ENCODE measurements at places on chromosomes 16 and 17.

GRCh38 chr17:58085039-58085715 lies 2.0 kb downstream of the DYNLL2 start:
- no peak for DNase-seq

DNA sequence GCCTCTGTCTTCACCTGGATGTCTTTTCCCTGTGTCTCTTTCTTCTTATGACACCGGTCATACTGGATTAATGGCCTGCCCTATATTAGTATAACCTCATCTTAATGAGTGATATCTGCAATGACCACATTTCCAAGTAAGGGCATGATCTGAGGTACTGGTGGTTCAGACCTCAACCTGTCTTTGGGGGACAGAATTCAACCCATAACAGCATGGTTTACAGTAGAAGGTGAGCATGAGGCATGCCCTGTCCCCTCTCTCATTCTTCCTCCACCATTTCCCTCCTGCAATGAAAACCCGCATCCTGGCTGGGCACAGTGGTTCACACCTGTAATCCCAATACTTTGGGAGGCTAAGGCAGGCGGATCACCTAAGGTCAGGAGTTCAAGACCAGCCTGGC lies 2.8 kb upstream of the RAB37 start:
- no peak for DNase-seq

DNA sequence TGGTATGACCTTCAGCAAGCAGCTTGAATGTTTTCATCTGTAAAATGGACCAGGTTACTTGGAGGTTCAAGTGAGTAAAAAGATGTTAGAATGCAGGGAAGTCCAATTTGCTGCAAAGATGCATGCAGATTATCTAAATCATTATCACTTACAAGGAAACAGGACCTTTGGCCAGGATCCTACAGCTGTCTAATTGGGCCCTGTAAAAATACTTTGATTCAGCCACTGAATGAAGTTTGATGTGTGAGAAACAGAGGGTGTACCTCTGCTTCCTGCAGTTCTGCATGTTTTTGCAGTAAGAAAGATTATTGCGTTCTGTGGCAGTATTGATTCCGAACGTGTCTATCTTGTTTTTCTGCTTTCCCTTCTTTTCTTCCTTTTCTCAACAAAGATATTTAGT lies 10.2 kb downstream of the CDH13 start:
- no peak for DNase-seq

DNA sequence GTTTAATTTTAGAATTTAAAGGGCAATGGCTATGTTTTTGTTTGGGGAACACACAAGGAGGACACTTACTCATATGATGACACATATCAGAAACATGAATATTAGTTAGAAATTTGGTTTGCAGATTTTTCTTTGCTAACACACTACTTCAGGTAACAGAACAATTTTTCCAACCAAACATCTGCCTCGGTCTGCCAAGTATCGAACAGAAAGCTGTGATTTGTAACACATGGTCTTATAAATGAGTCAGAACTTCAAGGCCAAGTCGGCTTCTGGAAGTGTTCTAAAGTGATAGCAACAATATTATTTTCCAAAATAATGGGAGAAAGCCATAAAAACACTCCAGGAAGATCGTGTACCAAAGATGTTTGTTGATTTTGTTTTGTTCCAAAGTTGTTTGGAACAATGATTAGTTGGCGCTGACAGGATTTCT lies 75.9 kb upstream of the PMFBP1 start:
- DNase-seq, result no peak
